Kidney (tissue), 22 donors: ENCODE measurements at places on chromosomes 6 and 20. TPM values are rescaled to one million over a fixed set of nuclear protein-coding genes. Genes with fewer than 3 reads are reported as not detected.
A peak's percentile ranks its signal among the peaks of the same experiment; 100 is the strongest.

- no peaks in the 10 kb centered on the region for H3K4me1 ChIP-seq
- DNase-seq = no peak
- H3K36me3 ChIP-seq = no peaks in the 10 kb centered on the region
- no peak overlapping the region for H3K4me3 ChIP-seq
Measured at GRCh38 chr6:10578723-10579122, 57.6 kb downstream of the GCNT2 start.

GRCh38 chr20:20414640-20415220, 46.8 kb downstream of the INSM1 start:
- H3K27me3 ChIP-seq = peaks cover 2% of the 10 kb centered on the region
- H3K36me3 ChIP-seq = no peaks in the 10 kb centered on the region
- H3K27ac ChIP-seq = no peak overlapping the region
- H3K4me1 ChIP-seq = no peaks in the 10 kb centered on the region
- H3K4me3 ChIP-seq = no peak overlapping the region

TBX18 gene
- 4.1 TPM for total RNA-seq

- H3K36me3 ChIP-seq = no peaks in the 10 kb centered on the region
- no peak overlapping the region for H3K27ac ChIP-seq
- H3K4me1 ChIP-seq = no peaks in the 10 kb centered on the region
Measured at GRCh38 chr20:15205028-15205427, 867.6 kb upstream of the FLRT3 start.

DNA sequence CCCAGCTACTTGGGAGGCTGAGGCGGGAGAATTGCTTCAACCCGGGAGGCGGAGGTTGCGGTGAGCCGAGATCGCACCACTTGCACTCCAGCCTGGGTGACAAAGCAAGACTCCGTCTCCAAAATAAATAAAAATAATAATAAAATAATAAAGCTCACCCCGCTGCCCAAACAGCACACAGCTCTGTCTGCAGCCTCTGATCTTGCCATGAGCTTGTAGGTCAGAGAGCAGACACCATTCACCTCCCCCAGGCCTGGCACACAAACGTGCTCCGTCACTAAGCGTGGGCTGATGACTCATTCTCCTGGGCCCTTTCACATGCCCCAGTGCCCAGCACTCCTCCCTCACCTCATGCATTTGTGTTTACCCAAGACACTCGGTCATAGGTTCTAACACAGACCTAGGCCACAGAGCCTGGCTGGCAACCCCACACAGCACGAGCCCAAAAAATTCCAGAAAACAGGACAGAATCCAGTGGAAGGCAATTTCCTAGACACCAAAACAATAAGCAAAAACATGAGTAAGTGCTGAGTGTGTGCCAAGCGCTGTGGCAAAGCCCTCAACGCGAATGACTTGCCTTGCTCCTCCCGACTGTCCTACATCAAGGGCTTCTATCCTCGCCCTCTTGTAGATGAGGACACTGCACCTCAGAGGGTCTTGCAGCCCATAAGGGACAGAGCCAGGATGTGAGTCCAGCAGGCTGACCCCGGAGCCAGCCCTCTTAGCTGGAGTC, 18.0 kb downstream of the ATP9A start:
- no peak overlapping the region for H3K4me3 ChIP-seq
- H3K4me1 ChIP-seq = no peaks in the 10 kb centered on the region
- peak; percentile 65 for DNase-seq
- no peaks in the 10 kb centered on the region for H3K36me3 ChIP-seq
- H3K27ac ChIP-seq = peak overlapping the region; percentile 78
- H3K27me3 ChIP-seq = no peaks in the 10 kb centered on the region

COL11A2 gene
- total RNA-seq = 0.85 TPM

DNA sequence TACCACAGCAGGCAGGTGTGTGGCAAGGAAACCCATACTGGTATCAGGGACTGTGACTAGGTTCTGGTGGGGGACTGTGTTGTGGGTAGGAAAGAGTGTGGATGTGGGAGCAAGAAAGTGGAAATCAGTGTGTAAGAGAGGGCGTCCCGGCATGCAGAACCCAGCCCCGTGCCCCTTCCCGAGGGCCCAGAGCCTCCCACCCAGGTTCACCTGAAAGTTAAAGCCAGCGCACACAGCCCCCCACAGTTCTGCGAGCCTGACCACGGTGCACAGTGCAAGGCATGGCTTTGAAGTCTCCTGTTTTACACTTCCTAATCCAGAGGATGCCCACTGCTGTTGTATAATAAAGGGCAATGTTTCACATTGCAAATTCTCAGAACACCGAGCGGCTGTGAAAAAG, 22.7 kb downstream of the MAFB start:
- H3K4me1 ChIP-seq = no peaks in the 10 kb centered on the region
- no peak for DNase-seq
- H3K27me3 ChIP-seq = no peaks in the 10 kb centered on the region
- H3K4me3 ChIP-seq = no peak overlapping the region
- H3K36me3 ChIP-seq = no peaks in the 10 kb centered on the region
- H3K27ac ChIP-seq = no peak overlapping the region

RSPO3 gene
- 8.9 TPM for total RNA-seq

RHAG gene
- not detected for total RNA-seq

- H3K4me1 ChIP-seq = no peaks in the 10 kb centered on the region
- no peak overlapping the region for H3K27ac ChIP-seq
- DNase-seq = no peak
- no peaks in the 10 kb centered on the region for H3K27me3 ChIP-seq
- no peaks in the 10 kb centered on the region for H3K36me3 ChIP-seq
Measured at GRCh38 chr6:126182650-126183311, 157.1 kb upstream of the CENPW start.

SOX18 gene
- 56.7 TPM for total RNA-seq

GRCh38 chr6:14180609-14181008, 63.0 kb downstream of the CD83 start:
- H3K36me3 ChIP-seq = no peaks in the 10 kb centered on the region
- H3K4me1 ChIP-seq = no peaks in the 10 kb centered on the region
- no peak overlapping the region for H3K27ac ChIP-seq
- H3K4me3 ChIP-seq = no peak overlapping the region
- no peak for DNase-seq
- no peaks in the 10 kb centered on the region for H3K27me3 ChIP-seq

GRCh38 chr6:92893741-92894140, 525.6 kb downstream of the EPHA7 start:
- H3K36me3 ChIP-seq = no peaks in the 10 kb centered on the region
- DNase-seq = no peak
- no peaks in the 10 kb centered on the region for H3K4me1 ChIP-seq
- H3K4me3 ChIP-seq = no peak overlapping the region
- H3K27me3 ChIP-seq = no peaks in the 10 kb centered on the region

DNA sequence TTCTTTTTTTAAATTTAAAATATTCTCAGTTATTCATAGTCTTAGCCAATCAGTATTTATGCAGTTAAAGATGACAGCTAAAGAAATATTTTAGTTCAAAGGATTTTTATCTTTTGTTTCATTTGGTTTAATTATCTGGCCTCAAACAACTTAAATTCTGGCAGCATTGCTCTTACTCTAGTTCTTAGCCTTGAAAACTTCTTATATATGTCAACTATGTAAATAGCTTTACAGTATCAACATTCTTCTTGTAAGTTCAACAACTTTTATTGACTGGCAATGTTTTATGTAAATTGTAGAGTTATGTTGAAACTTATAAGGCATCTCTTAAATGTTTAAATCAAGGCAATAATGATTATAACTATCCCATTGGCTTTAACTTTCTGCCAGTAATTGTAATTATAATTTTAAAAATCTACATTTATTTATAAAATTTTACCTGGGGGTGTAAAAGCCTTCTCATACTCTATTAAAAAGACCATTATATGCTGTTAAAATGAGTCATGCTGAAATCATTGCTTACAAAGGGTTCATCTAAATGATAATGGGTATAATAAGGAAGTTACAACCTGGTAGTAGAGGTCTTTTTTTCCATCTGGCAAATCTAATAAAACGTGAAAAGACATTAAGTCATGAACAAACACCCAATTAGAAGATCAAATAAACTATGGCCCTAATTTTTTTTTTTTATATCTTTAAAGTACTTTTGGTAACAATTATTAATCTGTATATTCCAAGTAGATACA, 45.8 kb upstream of the FAM184A start:
- H3K4me3 ChIP-seq = no peak overlapping the region
- no peaks in the 10 kb centered on the region for H3K4me1 ChIP-seq
- H3K27me3 ChIP-seq = no peaks in the 10 kb centered on the region
- H3K36me3 ChIP-seq = no peaks in the 10 kb centered on the region
- H3K27ac ChIP-seq = no peak overlapping the region

DNA sequence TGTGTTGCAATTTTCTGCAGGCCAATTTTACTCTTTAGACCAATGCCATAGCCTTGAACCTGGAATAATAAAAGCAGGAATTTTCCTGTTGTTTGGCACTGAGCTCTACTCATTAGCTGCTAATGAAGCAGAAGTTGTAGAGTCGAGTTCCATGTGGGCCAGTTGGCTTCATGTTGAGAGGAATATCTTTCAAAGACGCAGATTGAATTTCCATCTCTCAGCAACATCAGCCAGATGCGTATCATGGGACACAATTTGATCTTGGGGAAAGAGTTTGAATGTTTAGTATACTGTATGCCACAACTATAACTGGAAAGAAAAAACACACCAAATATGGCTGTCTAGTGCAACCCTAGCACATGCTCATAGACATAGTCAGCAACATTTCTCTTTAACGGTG, 259.6 kb downstream of the BCKDHB start:
- H3K4me1 ChIP-seq = no peaks in the 10 kb centered on the region
- no peak for DNase-seq
- H3K27ac ChIP-seq = no peak overlapping the region

- H3K36me3 ChIP-seq = no peaks in the 10 kb centered on the region
- no peak overlapping the region for H3K4me3 ChIP-seq
- no peak overlapping the region for H3K27ac ChIP-seq
- no peaks in the 10 kb centered on the region for H3K4me1 ChIP-seq
Measured at GRCh38 chr6:127076466-127076865, 42.0 kb upstream of the RSPO3 start.

DNA sequence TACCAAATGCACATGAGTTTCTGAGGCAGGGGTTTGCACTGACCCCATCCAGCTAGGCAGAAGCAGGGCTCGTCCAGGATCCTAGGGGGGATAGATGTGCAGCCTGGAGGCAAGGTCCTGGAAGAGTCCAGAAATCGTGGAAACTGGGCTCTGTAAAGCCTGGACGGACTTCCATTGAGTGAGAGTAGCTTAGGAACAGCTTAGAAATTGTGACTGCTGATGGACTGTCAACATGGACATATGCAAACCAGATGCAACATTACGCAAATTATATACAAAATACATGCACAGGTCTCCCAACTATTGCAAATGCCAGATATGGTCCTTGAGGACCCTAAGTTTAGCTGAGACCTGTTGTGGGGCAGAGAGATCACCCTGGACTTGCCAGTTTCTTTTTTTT, 4.8 kb upstream of the EMILIN3 start:
- DNase-seq = no peak
- H3K27ac ChIP-seq = no peak overlapping the region
- H3K4me3 ChIP-seq = no peak overlapping the region

PLCB1 gene
- 107 TPM for total RNA-seq

DNA sequence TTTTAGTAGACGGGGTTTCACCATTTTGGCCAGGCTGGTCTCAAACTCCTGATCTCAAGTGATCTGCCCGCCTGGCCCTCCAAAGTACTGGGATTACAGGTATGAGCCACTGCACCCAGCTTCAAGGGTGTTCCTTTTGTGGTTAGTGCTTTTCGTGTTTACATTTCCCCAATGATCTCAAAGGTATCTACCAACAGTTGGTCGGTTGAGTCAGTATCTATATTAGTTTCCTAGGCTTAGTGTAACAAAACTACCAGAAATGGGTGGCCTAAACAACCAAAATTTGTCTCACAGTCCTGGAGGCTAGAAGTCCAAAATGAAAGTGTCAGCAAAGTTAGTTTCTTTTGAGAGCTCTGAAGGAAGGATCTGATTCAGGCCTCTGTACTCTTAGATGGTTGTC, 30.1 kb downstream of the CASP8AP2 start:
- DNase-seq = no peak
- H3K4me1 ChIP-seq = no peaks in the 10 kb centered on the region
- H3K27me3 ChIP-seq = no peaks in the 10 kb centered on the region
- H3K4me3 ChIP-seq = no peak overlapping the region

- no peaks in the 10 kb centered on the region for H3K27me3 ChIP-seq
- no peak overlapping the region for H3K27ac ChIP-seq
- DNase-seq = no peak
Measured at GRCh38 chr6:109491207-109491938, 8.4 kb upstream of the ZBTB24 start.

THEMIS gene
- total RNA-seq = 3.3 TPM
